ENCODE measurements at places on chromosomes 1 and 21. TPM values are rescaled to one million over a fixed set of nuclear protein-coding genes. Genes with fewer than 3 reads are reported as not detected.

- peak; percentile 38 for DNase-seq
These were observed 69.6 kb downstream of the SDCCAG8 start for GRCh38 chr1:243325305-243325890.

- DNase-seq: no peak
These were observed 179.3 kb downstream of the TNR start for GRCh38 chr1:175564119-175564518.

Gene RLF
- 20.5 TPM for total RNA-seq

GRCh38 chr1:203914292-203914691 lies 52.9 kb downstream of the SNRPE start:
- no peak for DNase-seq

Gene JAM2
- total RNA-seq: 0.15 TPM

Gene TFAP2E
- total RNA-seq: 6.1 TPM

DNA sequence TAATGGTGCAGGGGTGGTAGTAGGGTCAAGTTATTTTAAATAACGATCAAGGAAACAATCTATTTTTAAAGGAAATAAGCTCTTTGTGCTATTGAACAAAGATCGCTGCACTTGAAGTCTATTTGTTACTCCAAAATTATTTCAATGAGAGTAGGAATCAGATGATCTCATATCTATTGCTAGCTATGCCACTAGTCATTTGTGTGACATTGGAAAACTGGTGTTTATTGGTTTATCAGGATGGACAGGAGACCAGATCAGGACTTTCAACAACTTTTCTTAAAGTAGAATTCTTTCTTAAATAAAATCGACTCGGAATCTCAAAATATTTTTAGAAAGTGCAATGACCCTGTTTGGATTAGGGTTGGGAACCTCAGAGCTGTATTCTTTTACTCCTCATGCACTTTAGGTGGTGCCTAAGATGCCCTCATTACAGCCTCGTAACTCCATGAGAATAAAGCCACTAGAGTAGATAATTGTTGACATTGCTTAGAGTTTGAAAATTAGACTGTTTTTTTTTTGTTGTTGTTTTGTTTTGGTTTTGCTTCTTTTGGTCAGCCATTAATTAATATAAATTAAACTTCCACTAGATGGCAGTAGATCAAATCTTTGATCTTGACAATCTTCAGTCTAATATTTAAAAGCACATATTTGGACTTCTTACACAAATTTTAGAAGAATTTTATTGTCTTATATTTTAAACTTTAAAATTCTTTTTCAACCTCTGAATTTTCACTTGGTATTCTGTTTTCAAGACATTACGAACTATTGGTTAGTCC lies 352.4 kb downstream of the USP25 start:
- DNase-seq: no peak

Gene PKP1
- total RNA-seq: 0.07 TPM

Gene NPR1
- 0.07 TPM for total RNA-seq

GRCh38 chr1:36845802-36846201 lies 188.5 kb downstream of the GRIK3 start:
- no peak for DNase-seq

DNA sequence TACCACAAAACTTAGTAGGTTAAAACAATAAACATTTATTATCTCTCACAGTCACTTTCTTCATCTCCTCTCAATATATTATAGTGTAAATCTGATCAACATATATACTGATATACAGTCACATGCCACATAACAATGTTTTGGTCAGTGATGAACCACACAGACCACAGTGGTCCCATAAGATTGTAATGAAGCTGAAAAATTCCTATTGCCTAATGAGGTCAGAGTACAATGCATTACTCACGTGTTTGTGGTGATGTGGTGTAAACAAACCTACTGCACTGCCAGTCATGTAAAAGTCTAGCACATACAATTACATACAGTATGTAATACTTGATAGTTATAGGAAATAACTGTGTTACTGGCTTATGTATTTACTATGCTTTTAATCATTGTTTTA lies 30.1 kb downstream of the OLFML3 start:
- no peak for DNase-seq

Gene AADACL3
- total RNA-seq: not detected

GRCh38 chr21:28283641-28284490 lies 708.8 kb downstream of the LTN1 start:
- DNase-seq: no peak

Gene TNFRSF8
- 0.17 TPM for total RNA-seq

GRCh38 chr1:28159680-28160079 lies 16.8 kb downstream of the PTAFR start:
- DNase-seq: no peak

GRCh38 chr21:33412832-33413519 lies 9.8 kb downstream of the IFNGR2 start:
- no peak for DNase-seq

Gene G0S2
- not detected for total RNA-seq

Gene AGMAT
- not detected for total RNA-seq

DNA sequence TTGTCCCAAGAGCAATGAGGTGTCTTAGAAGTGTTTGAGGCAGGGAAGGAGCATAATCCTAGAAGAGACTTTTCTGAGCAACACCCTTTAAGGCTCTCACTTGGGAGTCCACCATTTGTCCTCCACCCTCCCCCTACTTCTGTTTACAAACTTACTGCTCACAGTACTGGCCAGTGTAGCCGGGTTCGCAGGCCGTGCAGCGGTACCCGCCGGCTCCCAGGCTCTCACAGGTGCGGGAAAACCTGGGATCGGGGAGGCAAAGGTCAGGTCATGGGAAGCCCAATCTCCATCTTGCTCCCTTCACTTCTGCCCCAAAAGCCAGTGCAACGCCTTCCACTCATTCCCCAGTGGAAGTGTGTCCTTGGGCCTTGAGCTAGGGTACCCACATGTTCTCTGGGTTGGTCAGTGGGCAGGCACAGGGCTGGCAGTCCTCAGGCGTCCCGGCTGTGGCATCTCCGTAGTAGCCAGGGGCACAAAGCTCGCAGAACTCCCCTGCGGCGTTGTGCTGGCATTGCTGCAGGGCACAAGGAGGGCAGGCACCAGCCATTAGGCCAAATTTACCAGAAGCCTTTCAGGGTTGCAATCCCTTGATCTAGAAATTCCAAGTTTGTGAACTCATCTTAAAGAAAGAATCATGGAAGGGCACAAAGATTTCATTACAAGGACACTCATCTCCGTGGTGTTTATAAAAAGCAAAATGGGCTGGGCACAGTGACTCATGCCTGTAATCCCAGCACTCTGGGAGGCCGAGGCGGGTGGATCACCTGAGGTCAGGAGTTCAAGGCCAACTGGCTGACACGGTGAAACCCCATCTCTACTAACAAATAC lies 49.8 kb downstream of the LDLRAD2 start:
- no peak for DNase-seq

DNA sequence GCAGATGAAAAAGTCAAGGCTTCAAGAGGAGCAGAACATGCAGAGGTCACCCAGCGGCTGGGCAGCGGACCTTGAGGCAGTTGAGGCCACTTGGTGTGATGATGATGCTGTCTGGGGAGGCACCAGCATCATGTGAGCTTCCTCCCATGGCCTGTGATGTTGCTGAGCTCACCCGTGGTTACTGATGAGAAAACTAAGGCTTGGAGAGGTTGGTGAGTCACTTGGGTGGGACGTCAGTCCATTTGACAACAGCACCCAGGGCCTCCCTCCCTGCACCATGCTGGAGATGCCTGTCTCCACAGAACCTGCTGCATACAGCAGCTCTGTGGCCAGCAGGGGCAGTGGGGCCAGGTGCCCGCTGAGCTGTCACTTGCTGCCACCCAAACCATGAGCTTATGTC lies 146.8 kb downstream of the NPHP4 start:
- no peak for DNase-seq

Gene RPTN
- total RNA-seq: not detected

Gene C4BPA
- total RNA-seq: 0.32 TPM

Gene TEX38
- total RNA-seq: 0.47 TPM

Gene KIF21B
- 6.1 TPM for total RNA-seq

Gene ZNF691
- 11.1 TPM for total RNA-seq

Gene GUCA2A
- not detected for total RNA-seq

DNA sequence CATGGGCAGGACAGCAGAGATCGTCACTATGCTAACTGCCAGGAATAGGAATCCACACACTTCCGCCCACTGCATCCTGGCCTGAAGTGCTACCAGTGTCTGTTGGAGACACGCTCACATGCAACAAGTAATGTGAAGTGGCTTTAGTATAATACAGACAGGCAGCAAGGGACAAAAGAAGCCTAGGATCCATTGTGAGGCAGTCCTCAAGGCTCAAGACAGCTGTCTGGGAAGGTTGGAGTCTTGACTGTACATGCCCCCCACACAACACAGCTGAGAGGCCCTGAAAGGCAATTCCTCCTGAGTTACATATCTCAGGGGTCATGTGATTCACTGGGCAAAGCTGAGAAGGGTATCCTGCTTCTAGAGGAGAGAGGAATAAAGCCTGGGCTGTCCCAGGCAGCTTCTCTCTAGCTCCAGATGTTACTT lies 39.9 kb upstream of the CD1D start:
- DNase-seq: no peak

DNA sequence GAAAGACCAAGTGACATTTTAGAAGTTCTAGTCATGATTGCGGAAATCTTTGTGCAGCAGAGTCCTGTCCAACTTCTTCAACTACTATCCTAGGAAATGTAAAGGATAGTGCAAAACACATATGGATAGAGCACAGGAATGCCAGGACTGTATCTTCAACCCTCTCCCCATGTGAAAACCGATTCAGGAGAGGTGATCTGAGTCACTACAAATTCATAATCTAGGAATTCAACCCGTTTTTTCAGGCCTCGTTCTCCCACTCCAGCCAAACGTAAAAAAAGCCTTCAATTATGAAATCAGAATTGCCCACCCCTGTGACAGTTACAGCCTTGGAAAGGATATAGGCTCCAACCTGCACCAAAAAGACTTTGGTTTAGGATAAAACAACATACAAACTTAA lies 52.9 kb upstream of the RGS1 start:
- DNase-seq: no peak

Gene RNU1-4
- 1,685 TPM for total RNA-seq

Gene LRRC7
- total RNA-seq: not detected

Gene TTLL7
- 21.2 TPM for total RNA-seq

Gene SCCPDH
- 0.30 TPM for total RNA-seq

DNA sequence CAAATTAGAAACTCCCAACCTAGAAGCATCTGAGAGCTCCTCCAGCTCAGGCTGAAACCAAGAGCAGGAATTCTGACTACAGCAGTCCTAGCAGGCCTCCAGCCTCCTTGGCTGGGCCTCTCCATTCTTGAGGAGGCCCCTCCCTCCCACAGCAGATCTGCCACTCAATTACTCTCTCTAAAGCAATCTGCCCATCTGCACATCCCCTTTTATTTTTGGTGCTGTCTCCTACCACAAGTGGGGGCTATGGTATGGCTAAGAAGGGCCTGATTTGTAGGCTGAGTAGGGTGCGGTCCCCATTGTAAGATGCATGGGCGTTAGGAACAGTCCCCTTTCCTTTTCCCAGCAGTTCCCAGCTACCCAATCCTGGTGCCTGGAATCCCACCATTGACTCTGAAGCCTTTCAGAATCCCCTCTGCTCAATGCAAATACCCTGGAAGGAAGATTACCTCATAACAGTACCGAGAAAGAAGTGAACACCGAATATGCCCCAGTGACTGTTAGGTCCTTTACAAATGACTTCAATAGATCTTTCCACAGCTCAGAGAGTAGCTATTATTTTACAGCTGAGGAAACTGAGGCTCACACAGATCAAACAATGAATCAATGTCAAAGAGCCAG lies 11.6 kb upstream of the TTC39A start:
- no peak for DNase-seq

DNA sequence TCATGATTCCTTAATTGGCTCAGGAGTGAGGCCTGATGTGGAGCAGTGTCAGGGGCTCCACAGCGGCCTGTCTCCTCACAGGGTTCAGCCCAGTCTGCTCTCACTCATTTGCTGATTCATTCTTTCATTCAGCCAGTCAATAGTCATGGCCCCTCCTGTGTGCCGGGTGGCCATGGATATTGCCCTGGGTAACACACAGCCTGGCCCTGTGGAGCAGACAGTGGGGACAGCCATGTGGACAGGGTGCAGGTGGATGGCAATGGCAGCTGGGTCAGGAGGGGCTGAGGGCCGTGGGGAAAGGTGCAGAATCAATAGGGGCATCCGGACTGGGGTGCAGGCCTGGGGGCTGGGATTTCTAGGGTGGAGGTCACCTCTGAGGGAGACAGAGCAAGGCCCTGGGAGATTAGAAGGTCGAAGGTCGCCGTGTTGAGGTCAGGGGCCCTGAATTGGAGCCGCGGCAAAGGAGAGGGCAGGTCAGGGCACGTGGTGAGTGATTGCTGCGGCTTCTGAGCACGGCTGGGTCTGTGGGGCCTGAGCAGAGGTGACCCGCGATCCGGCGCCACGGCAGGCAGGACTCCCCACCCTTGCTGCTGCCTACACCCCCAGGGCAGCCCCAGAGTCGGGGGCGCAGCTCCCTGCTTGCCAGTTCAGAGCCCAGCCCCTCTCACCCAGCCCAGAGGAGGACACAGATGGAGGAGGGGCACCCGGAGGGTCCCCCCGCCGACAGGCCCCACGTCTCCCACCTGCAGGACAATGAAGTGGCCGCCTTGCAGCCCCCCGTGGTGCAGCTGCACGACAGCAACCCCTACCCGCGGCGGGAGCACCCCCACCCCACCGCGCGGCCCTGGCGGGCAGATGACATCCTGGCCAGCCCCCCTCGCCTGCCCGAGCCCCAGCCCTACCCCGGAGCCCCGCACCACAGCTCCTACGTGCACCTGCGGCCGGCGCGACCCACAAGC lies 33.4 kb downstream of the SLC19A1 start:
- no peak for DNase-seq

Gene EFNA4
- 9.8 TPM for total RNA-seq

Gene FAM78B
- 1.4 TPM for total RNA-seq

GRCh38 chr1:17475752-17476151 lies 36.3 kb upstream of the RCC2 start:
- DNase-seq: no peak

Gene TEKT2
- total RNA-seq: not detected

GRCh38 chr1:205064301-205064700 lies 20.0 kb downstream of the TMEM81 start:
- no peak for DNase-seq

GRCh38 chr21:15295875-15296274 lies 231.1 kb upstream of the NRIP1 start:
- DNase-seq: no peak

Gene PCNX2
- 15.3 TPM for total RNA-seq

DNA sequence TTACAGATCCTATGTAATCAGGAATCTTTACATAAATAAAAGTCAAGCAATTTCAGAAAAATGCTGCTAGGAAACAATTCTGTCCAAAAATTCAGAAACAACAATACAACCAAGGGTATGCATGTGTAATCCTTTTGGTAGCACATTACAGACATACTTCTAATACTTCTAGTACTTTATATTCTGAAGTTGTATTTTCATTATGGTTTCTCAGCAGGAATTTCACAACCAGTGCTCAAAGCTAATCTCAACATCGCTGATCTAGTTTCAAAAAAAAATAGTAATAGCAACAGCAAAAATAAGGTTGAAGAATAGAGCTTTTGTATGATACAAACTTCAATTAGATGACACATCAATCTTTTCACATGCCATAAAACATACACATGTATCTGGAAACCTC lies 545.2 kb downstream of the LTN1 start:
- no peak for DNase-seq

Gene SLC6A17
- 10.5 TPM for total RNA-seq

Gene USF1
- total RNA-seq: 48.0 TPM

- no peak for DNase-seq
These were observed 16.8 kb upstream of the ETV3 start for GRCh38 chr1:157154940-157155514.

Gene AQP10
- not detected for total RNA-seq
